ENCODE measurements at places on chromosomes 12 and 14.

DNA sequence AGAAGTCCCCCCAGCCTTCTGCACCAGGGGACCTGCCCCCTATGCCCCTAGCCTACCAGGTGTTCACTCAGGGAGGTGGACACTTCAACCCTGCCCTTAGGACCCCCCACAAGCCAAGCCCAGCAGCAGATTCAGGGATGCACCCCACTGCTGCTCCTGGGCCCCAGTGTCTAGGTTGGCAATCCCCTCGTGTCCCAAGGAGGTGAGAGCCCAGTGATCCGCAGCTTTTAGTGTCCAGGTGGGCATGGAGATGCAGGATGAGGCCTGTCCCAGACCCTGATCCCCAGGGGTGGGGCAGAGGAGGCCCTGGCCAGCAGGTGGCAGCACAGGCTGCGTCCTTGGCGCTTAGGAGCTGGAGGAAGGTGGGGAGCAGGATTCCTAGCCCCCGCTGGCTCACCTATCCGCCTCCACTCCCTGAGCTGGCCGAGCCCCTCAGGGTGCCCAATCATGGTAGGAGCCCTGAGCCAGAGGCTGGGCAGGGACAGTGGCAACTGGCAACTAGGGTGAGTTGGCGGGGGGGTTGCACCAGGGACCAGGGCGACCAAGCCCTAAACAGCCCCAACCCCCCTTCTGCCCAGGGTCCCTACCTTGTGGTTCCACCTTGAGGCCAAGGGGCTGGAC lies 4.1 kb downstream of the CKB start:
- DNase-seq = peak; percentile 40

DNA sequence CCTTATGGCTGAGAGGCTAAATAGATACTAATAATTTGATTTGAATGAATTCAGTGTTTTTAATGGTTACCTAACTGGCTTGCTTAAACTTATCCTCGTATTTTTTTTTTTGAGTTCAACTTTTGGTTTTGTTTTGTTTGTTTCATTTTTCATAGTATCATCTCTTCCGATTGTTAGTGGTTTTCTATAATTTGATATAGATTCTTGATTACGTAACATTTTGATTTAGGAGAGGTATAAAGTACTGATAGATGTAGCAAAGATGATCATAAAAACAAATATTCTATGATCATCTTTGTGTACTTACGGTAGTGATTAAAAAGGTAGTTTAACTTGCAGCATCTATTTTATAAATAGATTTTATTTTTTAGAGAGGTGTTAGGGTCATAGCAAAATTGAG lies 93.0 kb downstream of the ALX1 start:
- no peak for DNase-seq

GRCh38 chr12:70756118-70756517 lies 118.9 kb upstream of the PTPRB start:
- DNase-seq = no peak

- no peak for DNase-seq
Measured at GRCh38 chr12:68349921-68350606, 17.9 kb upstream of the MDM1 start.

GRCh38 chr12:46907791-46908190 lies 82.0 kb upstream of the SLC38A4 start:
- DNase-seq = no peak

DNA sequence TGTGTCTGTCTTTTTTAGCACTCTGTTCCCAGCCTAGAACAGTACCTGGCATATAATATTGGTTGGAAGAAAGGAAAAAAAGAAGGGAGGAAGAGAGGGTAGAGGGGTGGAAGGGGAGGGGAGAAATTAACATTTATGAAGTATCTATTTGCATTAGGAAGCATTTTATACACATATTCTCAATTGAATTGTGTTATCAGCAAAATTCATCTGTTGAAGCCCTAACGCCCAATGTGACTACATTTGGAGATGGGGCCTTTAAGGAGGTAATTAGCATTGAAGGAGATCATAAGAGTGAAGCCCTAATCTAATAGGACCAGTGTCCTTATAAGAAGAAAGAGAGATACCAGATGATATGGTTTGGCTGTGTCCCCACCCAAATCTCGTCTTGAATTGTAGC lies 30.2 kb upstream of the FICD start:
- DNase-seq = no peak

DNA sequence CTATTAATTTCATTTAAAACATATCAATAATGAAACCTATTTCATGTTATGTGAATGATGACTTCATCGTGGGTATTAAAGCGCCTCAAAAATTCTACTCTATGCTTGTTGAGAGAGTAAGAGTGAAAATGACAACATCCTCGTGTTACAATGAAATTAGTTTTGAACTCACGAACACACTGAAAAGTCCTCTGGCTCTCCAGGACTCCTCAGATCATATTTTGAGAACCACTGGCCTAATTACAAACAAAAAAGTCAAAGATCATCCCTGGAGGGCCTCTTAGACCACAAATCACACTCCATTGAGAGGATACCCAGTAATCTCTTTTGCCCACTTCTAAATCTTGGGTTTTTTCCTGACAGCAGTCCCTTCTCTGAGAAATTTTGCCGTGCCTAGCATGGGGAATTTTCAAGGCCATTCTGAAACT lies 19.1 kb downstream of the DAAM1 start:
- no peak for DNase-seq

DNA sequence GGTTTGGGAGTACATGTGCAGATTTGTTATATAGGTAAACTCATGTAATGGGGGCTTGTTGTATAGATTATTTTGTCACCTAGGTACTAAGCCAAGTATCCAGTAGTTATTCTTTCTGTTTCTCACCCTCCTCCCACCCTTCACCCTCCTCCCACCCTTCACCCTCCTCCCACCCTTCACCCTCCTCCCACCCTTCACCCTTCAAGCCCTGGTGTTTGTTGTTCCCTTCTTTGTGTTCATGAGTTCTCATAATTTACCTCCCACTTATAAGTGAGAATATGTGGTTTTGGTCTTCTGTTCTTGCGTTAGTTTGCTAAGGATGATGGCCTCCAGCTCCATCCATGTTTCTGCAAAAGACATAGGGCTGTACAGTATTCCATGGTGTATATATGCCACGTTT lies 58.7 kb upstream of the OR10AD1 start:
- DNase-seq = no peak

DNA sequence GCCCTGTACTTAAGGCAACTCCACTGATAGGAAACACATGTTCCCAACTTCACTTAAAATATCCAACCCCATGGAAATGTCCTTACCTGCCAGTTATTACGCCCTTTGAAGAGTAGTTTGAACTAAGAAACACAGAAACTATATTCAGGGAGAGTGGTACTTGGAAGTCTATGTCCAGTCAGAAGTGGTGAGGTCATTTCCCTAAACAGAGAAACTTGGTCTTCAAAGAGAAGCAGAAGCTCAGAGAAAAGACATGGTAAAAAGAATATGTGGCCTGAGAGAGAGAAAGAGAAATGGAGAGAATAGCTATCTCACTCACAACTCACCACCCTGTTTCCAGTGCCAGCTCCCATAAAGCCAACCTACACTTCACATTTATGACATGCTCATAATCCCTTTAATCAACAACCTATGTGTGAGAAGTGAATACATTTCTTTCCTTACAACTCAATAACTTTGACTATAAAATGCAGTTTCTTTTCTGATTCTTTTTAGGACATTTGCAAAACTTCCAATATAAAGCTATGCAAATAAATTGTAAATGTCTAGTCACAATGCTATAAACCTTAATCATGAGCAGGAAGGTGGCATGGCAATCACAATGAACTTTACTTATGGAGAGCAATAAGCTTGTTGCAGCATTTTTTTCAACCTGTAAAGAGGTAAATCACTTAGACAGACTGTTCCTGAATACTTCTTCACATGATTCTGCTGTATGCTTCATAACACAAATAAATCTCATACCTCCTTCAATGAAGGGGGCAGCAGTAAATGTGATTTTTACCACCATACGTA lies 67.1 kb downstream of the CPNE8 start:
- no peak for DNase-seq

DNA sequence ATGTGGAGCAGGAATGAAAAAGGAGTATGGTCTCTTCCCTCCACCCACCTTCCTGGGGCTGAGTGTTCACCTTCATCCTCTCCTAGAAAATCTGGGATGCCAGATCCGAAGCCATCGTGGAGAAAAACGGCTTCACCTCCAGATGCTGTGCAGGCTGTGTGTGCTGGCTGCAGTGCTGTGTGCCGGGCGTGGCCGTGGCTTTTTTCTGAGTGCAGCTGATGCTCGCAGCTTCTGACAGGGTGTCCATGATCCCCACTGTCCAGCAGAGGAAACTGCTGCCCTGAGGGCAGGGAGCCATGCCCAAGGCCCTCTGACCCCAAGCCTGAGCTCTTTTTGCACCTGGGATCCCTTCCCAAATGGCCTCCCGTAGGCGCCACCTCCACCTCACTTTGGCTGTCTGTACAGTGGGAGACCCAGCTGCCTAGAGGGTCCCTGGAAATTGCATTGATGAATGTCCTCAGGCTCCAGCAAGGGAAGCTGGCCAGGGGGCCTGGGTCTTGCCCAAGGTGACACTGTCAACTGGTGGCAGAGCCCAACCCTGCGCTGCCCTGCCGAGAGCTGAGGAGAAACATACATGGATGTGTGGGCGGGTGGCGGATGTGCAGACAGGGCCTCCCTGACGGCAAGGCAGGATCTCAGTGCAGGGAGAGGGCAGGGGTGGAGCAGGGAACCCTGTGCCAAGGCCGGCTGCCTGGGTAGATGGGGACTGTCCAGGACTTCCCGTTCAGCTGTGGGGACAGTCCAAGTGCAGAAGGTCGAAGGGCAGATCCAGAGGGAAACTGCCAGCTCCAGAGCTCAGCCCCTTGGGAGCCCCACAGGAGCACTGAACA lies 53.3 kb downstream of the BEGAIN start:
- DNase-seq = no peak

GRCh38 chr12:25546318-25546717 lies 6.8 kb downstream of the LMNTD1 start:
- DNase-seq = no peak

DNA sequence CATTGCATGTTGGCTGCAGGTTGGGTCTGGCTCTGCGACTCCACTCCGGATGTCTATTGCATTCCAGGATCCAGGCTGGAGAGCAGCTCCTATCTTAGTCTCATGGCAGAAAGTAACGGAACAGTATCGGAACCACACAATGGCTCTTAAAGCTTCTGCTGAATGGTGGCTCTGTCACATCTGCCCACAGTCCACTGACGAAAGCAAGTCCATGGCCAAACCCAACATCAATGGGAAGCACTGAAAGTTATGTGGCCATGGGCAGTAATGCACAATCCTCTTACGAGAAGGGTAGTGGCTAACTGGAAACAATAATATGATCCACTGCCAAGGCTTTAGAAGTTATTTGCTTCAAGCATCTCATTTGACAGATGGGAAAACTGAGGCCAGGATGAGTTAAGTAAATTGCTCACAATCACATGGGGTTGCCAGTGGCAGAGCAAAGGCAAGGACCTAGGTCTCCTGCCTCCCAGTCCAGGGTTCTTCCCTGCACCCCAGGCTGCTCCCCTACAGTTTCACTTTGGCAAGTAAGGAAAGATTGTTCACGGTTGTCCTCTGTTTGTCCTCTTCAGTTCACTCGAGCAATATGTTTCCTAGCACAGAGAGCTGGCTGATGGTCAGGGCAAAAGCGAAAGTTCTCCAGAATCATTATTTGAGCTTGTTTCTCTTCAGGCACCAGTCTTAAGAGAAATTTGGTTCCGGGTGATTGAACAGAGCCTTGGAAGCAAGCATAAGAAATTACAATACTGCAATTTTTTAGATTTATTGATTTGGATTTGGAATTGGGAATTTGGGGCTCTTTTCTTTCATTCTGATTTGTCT lies 54.2 kb downstream of the CKAP4 start:
- DNase-seq = no peak

- DNase-seq = no peak
Measured at GRCh38 chr12:54349036-54349435, 15.2 kb downstream of the GPR84 start.

Measured in activated CD4-positive, CD25-positive, alpha-beta regulatory T cell (primary cell).